ENCODE measurements at places on chromosomes 1 and 21.

GRCh38 chr1:192951691-192952460, 107.3 kb downstream of the UCHL5 start:
- DNase-seq = no peak

GRCh38 chr21:29654855-29655254, 284.9 kb downstream of the GRIK1 start:
- DNase-seq = no peak

GRCh38 chr1:53730224-53730865, 8.6 kb downstream of the GLIS1 start:
- no peak for DNase-seq

GRCh38 chr21:41836166-41837015, 42.8 kb downstream of the PRDM15 start:
- no peak for DNase-seq

DNA sequence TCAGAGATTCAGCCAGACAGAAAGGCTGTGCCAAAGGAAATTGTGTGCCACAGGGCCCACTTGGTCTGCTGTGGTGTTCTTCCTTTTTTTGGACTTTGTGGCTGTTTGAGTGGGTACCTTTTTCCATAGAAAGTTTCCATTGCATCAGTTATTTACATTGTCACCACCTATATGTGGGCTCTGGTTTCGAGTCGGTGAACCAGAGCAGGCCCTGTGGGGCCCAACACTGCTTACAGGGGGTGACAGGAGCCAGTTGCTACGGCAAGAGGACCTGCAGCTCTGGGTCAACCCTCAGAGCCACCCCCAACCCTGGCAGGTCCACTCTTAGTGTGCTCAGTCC, 157.0 kb upstream of the EDN2 start:
- DNase-seq = no peak

DNA sequence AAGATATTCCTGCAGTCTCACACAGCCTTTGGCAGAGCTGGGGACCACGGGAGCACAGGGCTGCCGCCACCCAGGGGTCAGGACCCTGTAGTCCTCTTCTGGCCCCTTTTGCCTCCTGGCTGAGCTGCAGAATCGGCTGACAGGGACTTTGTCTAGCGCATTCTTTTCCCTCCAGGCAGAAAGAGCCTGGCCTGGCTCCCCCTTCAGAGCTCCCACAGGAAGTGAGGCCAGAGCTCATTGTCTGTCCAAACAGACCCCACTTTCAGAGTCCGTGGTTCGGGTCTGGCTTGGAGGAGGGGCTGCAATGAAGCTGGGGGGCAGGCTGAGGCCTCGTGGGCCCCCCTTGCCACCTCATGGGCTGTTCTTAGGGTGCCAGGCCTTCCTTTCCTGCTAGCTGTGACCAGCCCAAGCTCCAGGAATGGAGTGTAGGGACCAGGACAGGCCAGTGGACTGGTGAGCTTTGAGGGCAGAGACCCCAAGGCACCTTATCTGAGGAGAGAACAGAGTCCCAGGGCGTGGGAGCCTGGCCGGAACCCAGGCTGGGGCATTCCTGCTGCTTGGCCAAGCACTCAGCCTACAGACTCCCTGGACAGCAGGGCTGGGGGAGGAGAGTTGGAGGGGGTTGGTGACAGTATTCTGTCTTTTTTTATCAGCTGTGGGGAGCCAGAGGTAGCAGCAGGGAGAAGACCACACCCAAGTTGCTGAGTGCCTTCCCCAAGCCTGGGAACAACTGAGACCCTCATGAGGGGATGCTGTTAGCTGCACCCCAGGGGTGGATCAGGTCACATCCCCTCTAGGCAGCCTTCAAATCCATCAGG, 4.7 kb downstream of the CELSR2 start:
- no peak for DNase-seq

DNA sequence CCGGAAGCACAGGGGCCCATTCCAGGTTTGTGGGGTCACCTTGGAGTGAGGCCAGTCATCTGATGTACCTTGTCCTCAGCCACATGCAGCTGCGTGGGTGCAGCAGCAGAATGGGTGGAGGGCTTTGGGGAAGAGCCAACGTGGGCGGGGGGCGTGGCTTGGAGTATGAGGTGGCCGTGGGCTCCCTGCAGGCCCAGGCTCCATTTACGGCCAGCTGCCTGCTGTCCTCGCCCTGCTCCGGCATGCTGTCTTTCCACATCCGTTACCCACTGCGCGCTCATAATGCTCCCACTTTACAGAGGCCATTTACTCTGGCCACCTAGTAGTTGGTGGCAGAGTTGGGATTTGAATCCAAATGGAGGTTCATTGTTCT, 27.8 kb upstream of the TINAGL1 start:
- DNase-seq = no peak

GRCh38 chr1:13538832-13539231, 25.0 kb upstream of the LRRC38 start:
- DNase-seq = no peak

DNA sequence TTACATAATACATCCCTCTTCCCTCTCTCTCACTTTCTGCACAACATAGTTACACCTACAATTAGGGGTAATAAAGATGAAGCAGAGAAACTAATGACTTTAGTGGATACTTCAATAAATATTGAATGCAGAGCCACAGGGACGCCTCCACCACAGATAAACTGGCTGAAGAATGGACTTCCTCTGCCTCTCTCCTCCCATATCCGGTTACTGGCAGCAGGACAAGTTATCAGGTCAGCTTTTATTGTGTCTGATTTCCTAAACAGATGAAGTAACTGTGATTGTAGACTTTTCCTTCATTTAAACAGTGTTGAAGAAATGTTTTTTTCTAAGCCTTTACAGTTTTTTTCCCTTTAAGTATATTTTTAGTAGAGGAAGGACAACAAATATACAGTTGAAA, 281.6 kb downstream of the TPR start:
- DNase-seq = peak; percentile 45

GRCh38 chr1:35369922-35370671, 101.6 kb downstream of the ZMYM4 start:
- DNase-seq = no peak

DNA sequence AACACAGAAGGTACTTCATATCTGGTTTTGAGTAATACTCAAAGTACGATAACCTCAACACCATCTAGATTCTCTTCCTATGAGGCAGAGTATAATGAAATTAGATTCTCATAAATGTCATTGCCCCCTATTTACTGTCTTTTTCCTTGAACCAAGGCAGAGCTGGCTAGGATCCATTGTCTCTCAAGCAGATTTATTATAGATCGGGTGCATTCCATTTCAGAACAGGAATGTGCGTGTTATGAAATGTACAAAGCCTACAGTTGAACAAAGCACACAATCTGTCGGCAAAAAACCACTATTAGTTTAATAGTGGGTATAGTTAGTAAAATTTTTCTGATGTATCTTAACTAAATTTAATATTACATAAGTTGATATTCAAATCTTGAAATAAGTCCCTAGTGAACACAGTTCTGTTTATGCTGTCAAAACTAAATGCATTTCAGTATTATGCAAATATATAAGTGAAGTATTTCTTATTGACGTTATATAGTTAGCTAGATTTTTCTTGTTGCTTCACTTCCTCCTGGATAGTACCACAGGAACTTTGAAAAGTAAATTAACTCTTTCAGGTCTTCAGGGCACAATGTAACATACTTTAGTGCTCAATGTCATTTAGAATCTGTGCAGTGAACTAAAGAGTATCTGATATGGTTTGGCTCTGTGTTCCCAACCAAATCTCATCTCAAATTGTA, 92.1 kb downstream of the DDAH1 start:
- DNase-seq = no peak

GRCh38 chr1:34774957-34775356, 6.1 kb upstream of the GJB3 start:
- no peak for DNase-seq

- no peak for DNase-seq
Measured at GRCh38 chr21:32083197-32083596, 195.7 kb downstream of the MIS18A start.

DNA sequence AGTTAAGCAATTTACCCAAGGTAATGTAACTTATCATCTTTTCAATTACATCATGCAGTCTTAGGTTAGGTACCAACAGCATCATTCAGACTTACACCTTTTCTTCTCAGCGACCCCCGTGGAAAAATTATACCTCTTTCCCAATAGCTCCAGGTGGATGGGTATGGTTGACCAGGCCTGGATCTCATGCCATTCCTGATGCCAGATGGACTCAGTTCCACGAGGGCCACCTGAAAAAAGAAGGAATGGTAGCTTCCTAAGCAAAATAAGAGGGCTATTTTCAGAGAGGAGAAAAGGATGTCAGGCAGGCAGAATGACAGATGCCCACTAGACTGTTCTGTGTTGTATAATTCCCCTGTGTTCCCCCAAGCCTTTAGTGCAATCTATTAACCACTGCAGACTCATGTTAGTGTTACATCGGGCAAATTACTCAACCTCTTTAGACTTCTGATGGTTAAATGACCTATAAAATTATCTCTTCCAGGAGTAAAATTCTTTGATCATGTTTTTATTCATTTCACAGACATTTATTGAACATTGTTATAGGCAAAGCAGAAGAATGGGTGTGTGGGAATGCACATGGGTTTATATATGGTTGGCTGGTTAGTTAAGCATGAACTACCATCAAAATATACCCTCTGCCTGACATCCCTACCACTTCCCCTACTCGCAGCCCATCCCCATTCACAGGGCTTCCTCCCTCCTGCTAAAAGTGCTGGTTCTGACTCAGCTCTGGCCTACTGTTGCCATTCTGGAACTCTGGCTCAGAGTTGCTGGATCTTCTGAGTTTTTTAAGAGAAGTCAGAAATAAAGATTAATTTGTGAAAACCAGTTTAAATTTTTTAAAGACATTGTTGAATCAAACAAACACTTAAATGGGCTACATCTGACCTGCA, 10.6 kb upstream of the MYSM1 start:
- DNase-seq = no peak

DNA sequence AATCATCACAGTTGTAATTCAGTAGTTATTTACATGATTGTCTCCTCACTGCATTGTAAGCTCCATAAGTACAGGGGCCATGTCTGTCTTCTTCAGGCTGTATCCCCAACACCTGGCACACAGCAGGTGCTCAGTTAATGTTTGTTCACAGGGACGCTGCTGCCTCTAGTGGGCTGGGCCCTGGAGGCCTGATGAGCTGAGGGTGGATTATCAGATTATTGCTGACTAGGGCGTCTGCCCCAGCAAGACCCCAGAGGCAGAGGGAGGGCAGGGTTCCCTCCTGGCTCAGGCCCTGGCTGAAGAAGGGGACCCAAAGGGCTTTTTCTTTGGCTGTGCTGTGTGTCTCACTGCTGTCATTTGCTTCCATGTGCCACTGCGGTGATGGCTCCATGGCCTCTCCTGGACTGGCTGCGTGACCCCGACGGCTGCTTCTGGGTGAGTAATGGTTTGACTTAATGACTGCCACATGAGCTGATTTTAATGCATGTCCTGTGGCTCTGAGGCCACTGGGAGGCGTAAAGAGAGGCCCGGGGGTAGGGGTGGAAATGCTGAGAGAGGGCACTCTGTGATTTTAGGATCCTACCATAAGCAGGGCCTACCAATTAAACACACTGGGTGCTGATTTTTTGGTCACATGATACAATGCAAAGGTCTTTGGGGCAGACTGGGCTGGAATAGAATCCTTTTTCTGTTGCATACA, 20.8 kb upstream of the EPB41 start:
- no peak for DNase-seq

GRCh38 chr1:165595246-165595938, 35.6 kb upstream of the MGST3 start:
- no peak for DNase-seq

DNA sequence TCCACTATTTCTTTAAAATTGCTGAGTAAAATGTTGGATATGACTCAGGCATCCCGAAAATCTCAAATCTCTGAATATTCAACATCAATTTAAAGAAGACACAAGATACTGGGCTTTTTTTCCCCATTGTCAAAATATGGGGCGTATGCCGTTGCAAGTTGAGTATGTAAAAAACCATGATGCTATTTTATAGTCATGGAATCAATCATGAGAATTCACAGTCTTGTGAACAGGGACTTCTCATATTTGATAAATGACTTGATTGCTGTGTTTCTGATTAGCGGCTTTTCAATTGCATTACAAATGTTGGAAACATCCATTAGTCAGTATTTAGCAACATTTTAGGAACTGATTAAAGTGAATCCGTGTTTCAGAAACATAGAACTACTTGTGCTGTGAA, 45.3 kb downstream of the SETD4 start:
- no peak for DNase-seq

- no peak for DNase-seq
Measured at GRCh38 chr1:44071461-44071860, 40.2 kb upstream of the SLC6A9 start.

- DNase-seq = no peak
Measured at GRCh38 chr21:35284199-35284598, 235.1 kb upstream of the RUNX1 start.

- no peak for DNase-seq
Measured at GRCh38 chr1:3834701-3835100, 22.3 kb downstream of the CEP104 start.

DNA sequence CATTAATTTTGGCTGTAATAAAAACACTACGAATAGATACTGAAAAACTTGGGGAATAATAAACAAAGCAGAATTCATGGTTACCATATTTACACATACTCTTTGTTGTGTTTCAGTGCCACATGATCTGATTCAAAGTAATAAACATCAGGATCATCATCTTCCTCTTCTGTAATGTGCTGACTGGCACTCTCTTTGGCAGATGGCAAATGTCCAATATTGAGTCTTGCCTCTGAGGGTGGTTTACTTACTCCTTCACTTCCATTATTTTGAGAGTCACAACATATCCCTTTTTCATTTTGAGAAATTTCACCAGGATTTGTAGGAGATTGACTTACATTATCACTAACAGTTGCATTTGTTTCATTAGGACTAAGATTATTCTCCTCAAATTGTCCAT, 50.7 kb downstream of the ZZZ3 start:
- no peak for DNase-seq

DNA sequence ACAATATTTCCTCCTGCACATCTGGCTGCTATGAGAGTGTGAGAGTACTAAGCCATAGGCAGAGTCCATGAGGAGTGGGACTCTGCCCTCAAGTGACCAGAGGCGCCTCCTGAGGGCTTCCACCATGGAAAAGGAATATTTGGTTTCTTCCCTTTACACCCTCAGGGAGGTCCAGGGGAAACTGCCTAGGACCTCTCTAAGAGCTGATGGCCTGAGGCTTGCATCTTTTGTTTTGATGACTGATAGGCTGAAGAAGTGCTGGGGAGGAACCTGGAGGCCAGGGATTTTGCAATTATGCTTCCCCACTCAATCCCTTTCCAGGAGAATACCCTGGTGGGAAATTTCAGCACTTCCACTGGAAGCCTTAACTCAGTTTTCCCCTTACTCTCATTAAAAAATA, 111.0 kb downstream of the PBX1 start:
- DNase-seq = no peak

Measured in SJSA1 (cell line).